ENCODE measurements at places on chromosomes 16 and 17.
A peak's percentile ranks its signal among the peaks of the same experiment; 100 is the strongest.

DNA sequence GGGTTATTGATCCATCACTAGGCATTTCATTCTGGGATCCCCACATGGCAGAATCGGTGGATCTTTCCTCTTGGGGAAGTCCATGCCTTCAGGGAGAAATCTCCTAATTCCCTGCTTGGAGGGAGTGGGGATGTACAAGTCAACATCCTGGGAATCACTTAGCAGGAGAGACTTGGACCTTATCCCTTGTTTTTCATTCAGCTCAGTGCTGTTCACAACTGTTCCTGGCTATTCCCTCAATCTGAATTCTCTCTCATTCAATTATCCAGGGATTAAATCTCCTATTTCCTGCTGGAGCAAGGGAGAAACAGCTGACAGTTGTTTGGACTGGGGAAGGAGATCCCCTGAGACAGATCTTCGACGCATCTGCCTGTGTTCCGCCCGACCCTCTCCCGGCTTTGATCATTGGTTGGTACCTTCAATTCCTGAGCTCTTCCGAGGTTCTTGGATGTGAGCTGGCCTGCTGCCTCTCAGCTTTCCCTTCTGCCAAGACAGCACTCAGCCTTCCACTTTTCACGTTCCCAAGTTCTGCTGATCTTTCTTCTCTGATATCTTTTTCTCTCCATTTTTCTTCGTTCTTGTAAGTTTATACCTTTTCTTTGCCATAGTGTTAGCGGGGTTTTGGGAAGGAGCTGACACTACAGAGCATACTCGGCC, 115.4 kb upstream of the GNAO1 start:
- H3K4me3 ChIP-seq, result no peak overlapping the region
- no peaks in the 10 kb centered on the region for H3K27me3 ChIP-seq
- DNase-seq, result no peak
- H3K27ac ChIP-seq, result no peak overlapping the region
- H3K36me3 ChIP-seq, result no peaks in the 10 kb centered on the region

- H3K36me3 ChIP-seq, result no peaks in the 10 kb centered on the region
- H3K4me3 ChIP-seq, result no peak overlapping the region
- no peak overlapping the region for H3K27ac ChIP-seq
- H3K4me1 ChIP-seq, result no peaks in the 10 kb centered on the region
- DNase-seq, result no peak
These were observed 156.6 kb downstream of the ANKFN1 start for GRCh38 chr17:56309897-56310296.

GRCh38 chr17:79695797-79696609, 34.7 kb upstream of the ENPP7 start:
- no peaks in the 10 kb centered on the region for H3K27me3 ChIP-seq
- DNase-seq, result no peak
- no peak overlapping the region for H3K4me3 ChIP-seq
- no peaks in the 10 kb centered on the region for H3K4me1 ChIP-seq
- no peak overlapping the region for H3K27ac ChIP-seq

- no peak overlapping the region for H3K4me3 ChIP-seq
- H3K27ac ChIP-seq, result no peak overlapping the region
- no peaks in the 10 kb centered on the region for H3K36me3 ChIP-seq
- H3K27me3 ChIP-seq, result peaks cover 14% of the 10 kb centered on the region
- H3K4me1 ChIP-seq, result no peaks in the 10 kb centered on the region
These were observed 26.2 kb downstream of the ZNF778 start for GRCh38 chr16:89243664-89244063.

DNA sequence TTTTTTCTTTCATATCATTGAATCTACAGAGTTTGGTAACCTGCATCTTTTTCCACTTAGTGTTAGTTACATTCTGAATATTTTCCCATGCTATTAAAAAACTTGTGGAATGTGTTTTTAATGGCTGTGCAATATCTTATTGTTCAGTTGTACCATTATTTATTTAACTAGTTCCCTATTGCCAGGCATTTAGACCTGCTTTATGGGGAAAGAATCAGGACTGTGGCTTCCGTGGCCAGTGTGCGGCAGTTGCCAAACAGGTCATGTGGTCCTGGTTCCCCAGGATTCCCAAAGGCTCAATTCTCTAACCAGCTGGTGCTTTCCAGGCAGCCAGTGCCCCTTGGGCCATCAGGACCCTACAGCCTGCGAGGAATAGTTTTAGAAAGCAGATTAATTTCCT, 30.8 kb downstream of the NDEL1 start:
- peaks cover 86% of the 10 kb centered on the region for H3K36me3 ChIP-seq
- no peaks in the 10 kb centered on the region for H3K27me3 ChIP-seq
- no peaks in the 10 kb centered on the region for H3K4me1 ChIP-seq
- H3K27ac ChIP-seq, result peak overlapping the region; percentile 57
